MV-4-11 (cell line): ENCODE measurements at places on chromosomes 5 and 9.

DNA sequence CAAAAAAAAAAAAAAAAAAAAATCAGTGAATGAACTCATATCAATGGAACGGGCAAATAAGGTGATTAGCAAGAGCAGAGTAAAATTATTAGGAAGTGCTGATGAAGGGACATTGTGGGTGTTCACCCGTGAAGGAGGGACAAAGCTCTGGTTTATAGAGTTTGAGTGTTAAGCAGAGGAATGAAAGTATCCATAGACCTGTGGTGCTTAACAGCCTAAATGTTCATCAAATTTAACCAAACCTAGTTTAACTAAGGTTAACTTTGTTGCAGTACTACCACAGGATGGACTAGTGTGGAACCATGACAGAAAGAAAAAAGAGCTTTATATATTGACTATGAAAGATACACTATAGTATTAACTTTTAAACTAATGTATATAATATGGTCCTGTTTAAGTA lies 44.1 kb upstream of the TNFAIP8 start:
- no peak for DNase-seq

GRCh38 chr5:42719034-42719433 lies 37.6 kb upstream of the CCDC152 start:
- no peak for DNase-seq

DNA sequence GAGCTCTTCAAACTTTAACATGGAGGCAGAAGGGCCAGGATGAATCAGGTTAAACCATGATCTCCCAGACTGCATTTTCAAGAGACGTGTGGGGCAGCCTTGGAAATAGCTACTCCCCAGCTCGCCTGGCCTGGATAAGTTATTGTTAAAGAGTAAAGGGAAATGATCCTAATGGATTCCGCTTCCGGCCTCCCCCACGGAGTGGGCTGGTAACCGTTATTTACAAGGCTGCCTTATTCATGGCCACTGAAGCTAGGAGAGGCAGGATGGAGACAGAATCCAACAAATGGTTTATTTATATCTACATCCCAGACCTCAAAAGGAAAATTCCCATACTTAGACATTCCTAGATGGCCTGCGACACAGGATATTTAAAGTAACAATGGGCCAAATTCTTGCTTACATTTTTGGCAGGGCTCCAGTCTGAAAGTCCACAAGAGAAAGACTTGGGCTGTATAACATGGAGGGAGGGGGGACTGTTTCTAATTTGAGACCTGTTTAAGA lies 27.9 kb downstream of the SPRY4 start:
- no peak for DNase-seq

- DNase-seq = no peak
These were observed 154.9 kb upstream of the DAPK1 start for GRCh38 chr9:87342743-87343142.
